ENCODE measurements at places on chromosomes 6 and 20.

GRCh38 chr20:44019638-44020335, 105.1 kb downstream of the TOX2 start:
- DNase-seq = no peak

- no peak for DNase-seq
Measured at GRCh38 chr6:52019092-52019491, 68.3 kb downstream of the PKHD1 start.

GRCh38 chr6:114523508-114523907, 180.7 kb upstream of the HS3ST5 start:
- no peak for DNase-seq

- no peak for DNase-seq
Measured at GRCh38 chr6:106684011-106684410, 54.6 kb downstream of the QRSL1 start.

GRCh38 chr20:18793625-18794427, 19.8 kb upstream of the SCP2D1 start:
- peak; percentile 80 for DNase-seq

DNA sequence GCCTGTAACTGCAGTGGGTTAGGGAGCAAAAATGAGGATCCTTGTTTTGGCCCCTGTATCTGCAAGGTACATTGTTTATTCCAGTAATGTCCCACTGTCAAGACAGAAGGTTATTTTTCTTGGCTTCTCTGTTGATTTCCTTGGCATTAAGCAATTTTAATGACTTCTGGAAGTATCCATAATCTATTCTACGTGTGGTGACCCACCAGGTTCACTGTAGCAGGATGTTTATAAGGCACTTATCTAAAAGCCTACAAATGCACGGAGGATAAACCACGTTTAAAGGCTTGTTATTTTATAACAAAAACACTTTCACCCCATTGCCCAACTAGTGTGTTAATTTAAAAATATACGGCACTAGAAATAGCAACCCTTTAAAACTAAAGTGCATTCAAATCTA, 294.9 kb downstream of the LAMA2 start:
- no peak for DNase-seq

- DNase-seq = no peak
Measured at GRCh38 chr6:79600812-79601609, 30.1 kb upstream of the SH3BGRL2 start.

DNA sequence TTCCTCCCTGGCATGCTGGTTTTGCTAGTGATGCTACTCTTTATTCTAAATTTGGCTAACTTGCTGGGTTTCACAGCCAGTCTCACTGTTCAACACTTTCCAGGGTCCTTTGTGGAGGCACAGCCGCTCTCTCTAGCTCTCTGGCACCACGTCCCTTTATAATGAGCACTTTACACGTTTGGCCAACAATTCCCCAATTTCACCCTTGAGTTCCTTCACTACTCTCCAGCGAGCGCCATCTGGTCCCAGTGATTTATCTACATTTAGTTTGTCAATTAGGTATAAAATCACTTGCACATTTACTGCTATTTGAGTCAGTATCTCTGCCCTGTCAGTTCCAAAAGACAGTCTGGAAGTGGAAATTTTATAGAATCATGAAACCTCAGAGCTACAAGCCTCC, 241.9 kb upstream of the MOCS1 start:
- DNase-seq = no peak

DNA sequence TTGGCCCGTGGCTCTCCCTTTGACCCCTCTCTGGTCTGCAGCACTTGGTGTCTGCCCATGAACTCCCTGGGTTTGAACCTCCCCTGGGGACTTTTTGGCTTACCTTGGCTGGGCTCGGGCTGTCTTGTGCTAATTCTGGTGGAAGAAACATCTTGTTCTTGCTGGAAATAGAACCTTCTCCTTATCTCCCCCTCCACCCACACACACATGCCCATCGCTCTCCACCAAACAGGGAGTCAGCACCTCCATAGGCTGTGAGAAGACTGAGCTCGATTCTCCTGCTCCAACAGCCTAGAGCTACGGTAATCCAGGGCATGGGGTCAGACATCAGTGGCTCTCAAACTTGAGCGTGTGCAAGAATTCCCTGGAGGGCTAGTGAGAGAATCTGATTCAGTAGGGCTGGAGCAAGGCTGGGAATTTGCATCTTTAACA, 114.4 kb upstream of the SLC22A23 start:
- DNase-seq = no peak

GRCh38 chr6:83976871-83977270, 56.7 kb upstream of the MRAP2 start:
- no peak for DNase-seq

- no peak for DNase-seq
Measured at GRCh38 chr6:170031684-170032121, 259.2 kb downstream of the DLL1 start.

- DNase-seq = no peak
Measured at GRCh38 chr20:22684763-22685443, 100.5 kb upstream of the FOXA2 start.

GRCh38 chr20:41123631-41124030, 13.7 kb upstream of the PLCG1 start:
- no peak for DNase-seq

GRCh38 chr6:47188588-47189021, 121.1 kb downstream of the TNFRSF21 start:
- no peak for DNase-seq

GRCh38 chr6:135097172-135097571, 42.5 kb upstream of the HBS1L start:
- DNase-seq = no peak

DNA sequence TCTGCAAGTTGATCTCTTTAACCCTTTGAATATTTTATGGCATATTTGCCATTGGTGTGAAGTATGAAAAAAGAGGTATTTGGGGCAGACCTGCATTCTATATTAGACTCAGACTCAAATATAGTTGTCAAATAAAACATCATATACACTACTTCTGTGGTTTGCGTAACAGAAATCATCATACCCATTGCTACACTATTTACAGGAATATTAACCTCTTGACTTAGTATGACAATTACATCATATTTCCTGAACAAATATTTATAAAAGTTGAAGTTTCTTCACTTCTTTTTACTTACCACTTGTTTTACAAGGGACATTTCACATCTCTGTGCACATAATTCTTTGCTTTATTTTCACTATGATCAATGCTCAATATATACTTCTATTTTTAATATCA, 206.0 kb downstream of the HAO1 start:
- DNase-seq = no peak

GRCh38 chr6:158206740-158207421, 38.7 kb downstream of the GTF2H5 start:
- no peak for DNase-seq

- no peak for DNase-seq
Measured at GRCh38 chr20:52768694-52769093, 203.5 kb upstream of the TSHZ2 start.

- DNase-seq = no peak
Measured at GRCh38 chr6:114534813-114535212, 192.0 kb upstream of the HS3ST5 start.

DNA sequence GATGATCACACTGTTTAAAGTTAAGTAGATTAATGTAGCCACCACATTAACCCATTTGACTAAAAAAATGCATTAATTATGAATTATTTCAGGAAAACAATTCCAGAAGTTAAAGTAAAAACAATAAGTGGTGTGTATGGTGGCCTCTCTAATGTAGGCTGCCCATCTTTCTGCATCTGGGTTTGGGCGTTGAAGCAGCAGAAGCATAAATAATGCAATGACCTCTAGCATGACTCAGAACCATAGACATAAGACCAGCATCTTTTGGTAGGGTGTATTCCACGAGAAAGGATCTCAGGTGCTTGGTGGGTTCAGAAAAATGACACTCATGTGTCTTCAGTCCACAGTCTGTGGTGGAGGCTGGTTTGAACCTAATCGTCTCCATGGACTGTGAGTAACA, 18.6 kb upstream of the NKAIN2 start:
- no peak for DNase-seq

GRCh38 chr20:6680441-6680840, 87.0 kb upstream of the BMP2 start:
- DNase-seq = no peak

DNA sequence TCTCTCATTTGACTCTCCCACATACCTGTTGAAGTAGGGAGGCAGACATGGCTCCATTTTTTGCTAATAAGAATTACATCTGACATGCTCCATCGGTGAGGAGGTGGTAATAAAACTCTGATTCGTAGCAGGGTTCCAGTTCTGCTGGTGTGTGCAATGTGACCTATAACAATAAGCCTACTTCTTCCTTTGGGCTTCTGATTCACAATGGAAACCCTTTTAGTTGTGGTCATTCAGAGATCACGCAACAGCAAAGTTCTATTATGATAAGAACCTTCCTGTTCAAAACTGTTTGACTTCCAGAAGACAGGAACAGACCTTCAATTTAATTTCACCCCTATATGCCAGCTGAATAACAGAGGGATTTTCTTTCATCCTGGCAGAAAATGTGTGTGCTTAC, 31.4 kb upstream of the GSTA4 start:
- no peak for DNase-seq

DNA sequence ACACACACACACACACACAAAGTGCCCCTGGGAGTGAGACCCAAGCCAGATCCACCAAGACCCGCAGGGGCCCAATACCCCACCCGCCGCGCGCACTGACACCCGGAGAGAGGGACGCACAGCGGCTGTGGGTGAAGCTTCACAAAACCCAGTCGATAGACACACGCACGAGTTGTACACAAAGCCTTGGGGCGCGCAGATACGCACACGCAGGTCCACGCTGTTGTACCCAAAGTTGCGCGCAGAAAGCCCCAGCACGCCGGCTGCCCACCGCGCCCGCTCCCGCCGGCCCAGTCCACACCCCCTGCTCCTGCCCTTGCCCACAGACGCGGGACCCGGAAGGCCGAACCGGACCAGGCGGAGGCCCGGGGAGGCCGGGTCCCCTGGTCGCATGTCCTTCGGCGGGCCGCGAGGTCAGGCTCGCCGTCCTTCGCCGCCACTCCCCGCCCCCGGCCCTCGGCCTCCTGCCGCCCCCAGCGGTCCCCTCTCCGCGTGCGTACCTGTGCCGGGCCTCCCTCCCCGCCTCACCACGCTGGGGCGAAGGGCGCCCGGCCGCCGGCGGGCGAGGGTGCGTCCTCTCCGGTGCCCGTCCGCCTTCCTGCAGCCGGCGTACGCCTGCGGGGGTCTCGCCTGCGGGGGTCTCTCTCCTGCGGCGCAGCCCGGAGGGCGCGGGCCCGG, at the start of gene TMEM74B:
Gene TMEM74B (minus strand): TSS at position 344 of the 678 bp plus-strand sequence. CDS start 1,180 bp downstream, outside the sequence.
- DNase-seq = no peak

- no peak for DNase-seq
Measured at GRCh38 chr6:74534465-74535211, 671.2 kb downstream of the COL12A1 start.

GRCh38 chr6:138769102-138769676, 4.4 kb upstream of the CCDC28A start:
- DNase-seq = no peak

DNA sequence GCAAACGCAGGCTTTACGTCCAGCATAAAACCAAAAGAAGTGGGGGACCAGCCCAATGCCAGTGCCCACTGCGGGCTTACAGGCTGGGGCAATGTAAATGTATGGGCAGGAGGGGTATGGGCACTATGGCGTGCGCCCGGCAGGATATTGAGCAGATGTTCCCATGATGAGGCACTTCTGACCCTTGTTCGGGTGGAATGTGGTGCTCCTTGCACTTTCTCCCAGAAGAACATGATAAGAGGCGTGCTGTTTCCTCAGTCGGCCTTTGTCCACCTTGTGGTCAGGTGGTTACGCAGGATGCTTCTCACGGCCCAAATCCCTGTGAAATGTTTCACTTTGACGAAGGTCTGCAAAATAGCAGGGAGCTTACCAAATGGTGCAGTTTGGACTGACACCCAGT, 4.8 kb upstream of the GPR31 start:
- DNase-seq = no peak

All from NCI-H524 treated with DMSO at 0.1 percent for 48 hours (cell line).